ENCODE measurements at places on chromosomes 16 and 17. TPM values are rescaled to one million over a fixed set of nuclear protein-coding genes. Genes with fewer than 3 reads are reported as not detected.

The SYNGR3 gene
- total RNA-seq: 45.7 TPM

The RPUSD1 gene
- 28.5 TPM for total RNA-seq

The HBZ gene
- total RNA-seq: not detected

The GAS2L2 gene
- 0.27 TPM for total RNA-seq

The MFAP4 gene
- 37.7 TPM for total RNA-seq
